HepG2 (cell line): ENCODE measurements at places on chromosomes 13 and 19.

DNA sequence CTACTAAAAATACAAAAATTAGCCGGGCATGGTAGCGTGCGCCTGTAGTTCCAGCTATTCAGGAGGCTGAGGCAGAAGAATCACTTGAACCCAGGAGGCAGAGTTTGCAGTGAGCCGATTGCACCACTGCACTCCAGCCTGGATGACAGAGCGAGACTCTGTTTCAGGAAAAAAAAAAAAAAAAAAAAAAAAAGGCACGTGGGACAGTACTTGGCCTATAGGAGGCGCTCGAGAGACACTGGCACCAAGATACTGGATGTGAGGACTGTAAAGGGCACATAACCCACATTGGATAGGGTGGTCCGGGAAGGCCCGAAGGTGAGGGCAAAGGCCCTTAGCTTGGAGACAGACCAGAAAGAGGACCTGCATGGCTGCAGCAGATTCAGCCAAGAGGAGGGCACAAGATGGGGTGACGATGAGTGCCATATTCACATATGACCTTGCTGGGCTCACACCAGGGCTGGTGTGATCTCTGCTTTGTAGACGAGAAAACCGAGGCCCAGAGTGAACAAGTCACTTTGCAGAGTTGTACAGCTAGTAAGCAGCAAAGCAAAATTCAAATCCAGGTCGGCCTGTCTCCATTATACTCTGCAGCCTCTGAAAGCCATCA, 89.4 kb downstream of the DPF1 start:
- no peak overlapping the region for H3K4me3 ChIP-seq
- no peaks in the 10 kb centered on the region for H3K36me3 ChIP-seq
- H3K4me1 ChIP-seq, result no peaks in the 10 kb centered on the region
- H3K27ac ChIP-seq, result no peak overlapping the region
- no peaks in the 10 kb centered on the region for H3K27me3 ChIP-seq

DNA sequence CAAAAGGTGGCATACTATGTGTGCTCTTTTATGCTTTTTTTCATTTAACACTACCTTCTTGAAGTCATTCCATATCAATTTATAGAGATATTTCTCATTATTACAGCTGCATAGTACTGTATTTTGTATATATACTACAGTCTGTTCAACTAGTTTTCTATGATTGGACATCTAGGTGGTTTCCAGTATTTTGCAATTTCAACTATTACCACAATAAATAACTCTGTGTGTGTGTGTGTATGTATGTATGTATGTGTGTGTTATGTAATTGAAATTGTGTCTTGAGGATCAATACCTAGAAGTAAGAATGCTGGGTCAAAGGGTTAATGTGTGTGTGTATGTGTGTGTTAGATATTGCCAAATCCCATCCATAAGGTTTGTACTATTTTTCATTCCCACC, 7.0 kb downstream of the LPAR6 start:
- no peak overlapping the region for H3K27ac ChIP-seq
- no peak overlapping the region for H3K4me3 ChIP-seq
- H3K27me3 ChIP-seq, result no peaks in the 10 kb centered on the region
- DNase-seq, result no peak
- 0 out of 3 replicates have a peak, but pooled peaks cover 3% of the 10 kb centered on the region for H3K36me3 ChIP-seq
- peaks cover 30% of the 10 kb centered on the region for H3K4me1 ChIP-seq

GRCh38 chr13:112885782-112886268, 83.2 kb upstream of the MCF2L start:
- DNase-seq, result peak; percentile 71
- peaks cover 22% of the 10 kb centered on the region; the same call in 2 of the 3 replicates for H3K27me3 ChIP-seq
- peaks cover 43% of the 10 kb centered on the region for H3K4me1 ChIP-seq
- peak overlapping the region; percentile 42 for H3K4me3 ChIP-seq
- H3K36me3 ChIP-seq, result peaks cover 10% of the 10 kb centered on the region

- H3K27me3 ChIP-seq, result no peaks in the 10 kb centered on the region
- no peaks in the 10 kb centered on the region for H3K36me3 ChIP-seq
- no peaks in the 10 kb centered on the region for H3K4me1 ChIP-seq
- H3K4me3 ChIP-seq, result no peak overlapping the region
- no peak overlapping the region for H3K27ac ChIP-seq
These were observed 1582.1 kb upstream of the SLC10A2 start for GRCh38 chr13:104648291-104648690.

- H3K4me1 ChIP-seq, result peaks cover 48% of the 10 kb centered on the region
- no peaks in the 10 kb centered on the region for H3K36me3 ChIP-seq
- no peak overlapping the region for H3K27ac ChIP-seq
- no peak for DNase-seq
- 0 out of 2 replicates have a peak, but pooled peaks cover 1% of the 10 kb centered on the region for H3K27me3 ChIP-seq
These were observed 83.1 kb downstream of the ALOX5AP start for GRCh38 chr13:30818323-30818960.

GRCh38 chr19:317710-318508, 26.7 kb downstream of the MIER2 start:
- no peaks in the 10 kb centered on the region for H3K27me3 ChIP-seq
- H3K4me3 ChIP-seq, result no peak overlapping the region
- DNase-seq, result no peak
- no peaks in the 10 kb centered on the region for H3K4me1 ChIP-seq
- peaks cover 36% of the 10 kb centered on the region; the same call in 2 of the 3 replicates for H3K36me3 ChIP-seq

GRCh38 chr13:112679381-112679780, 10.5 kb upstream of the ATP11A start:
- H3K27ac ChIP-seq, result no peak overlapping the region
- no peaks in the 10 kb centered on the region for H3K36me3 ChIP-seq
- peaks cover 52% of the 10 kb centered on the region for H3K27me3 ChIP-seq
- DNase-seq, result no peak
- H3K4me1 ChIP-seq, result no peaks in the 10 kb centered on the region
- no peak overlapping the region for H3K4me3 ChIP-seq

GRCh38 chr13:106507560-106508274, 27.7 kb downstream of the EFNB2 start:
- H3K4me3 ChIP-seq, result no peak overlapping the region
- no peak overlapping the region for H3K27ac ChIP-seq
- no peaks in the 10 kb centered on the region for H3K27me3 ChIP-seq
- H3K4me1 ChIP-seq, result no peaks in the 10 kb centered on the region
- DNase-seq, result peak; percentile 1

GRCh38 chr19:47152205-47152604, 21.6 kb downstream of the SAE1 start:
- no peaks in the 10 kb centered on the region for H3K27me3 ChIP-seq
- H3K36me3 ChIP-seq, result peaks cover 76% of the 10 kb centered on the region
- DNase-seq, result no peak
- no peak overlapping the region for H3K27ac ChIP-seq

- no peak for DNase-seq
- H3K36me3 ChIP-seq, result no peaks in the 10 kb centered on the region
- peak overlapping the region; percentile 59 for H3K4me3 ChIP-seq
- no peak overlapping the region for H3K27ac ChIP-seq
These were observed 30.8 kb upstream of the RFC3 start for GRCh38 chr13:33787051-33787591.

DNA sequence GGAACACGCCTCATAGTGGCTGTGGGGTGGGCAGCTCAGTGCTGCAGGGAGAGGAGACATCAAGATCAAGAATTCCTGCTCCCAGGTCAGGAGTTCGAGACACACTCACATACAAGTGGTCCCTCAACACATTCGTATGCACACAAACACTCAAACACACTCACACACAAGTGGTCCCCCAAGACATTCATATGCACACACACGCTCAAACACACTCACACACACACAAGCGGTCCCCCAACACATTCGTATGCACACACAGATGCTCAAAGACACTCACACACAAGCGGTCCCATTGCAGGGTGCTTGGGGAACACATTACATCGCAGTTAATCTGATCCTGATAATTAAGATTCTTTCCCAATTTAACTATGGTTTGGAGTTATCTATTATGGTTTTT, 28.2 kb downstream of the FCGBP start:
- no peaks in the 10 kb centered on the region for H3K36me3 ChIP-seq
- H3K27me3 ChIP-seq, result no peaks in the 10 kb centered on the region
- no peak overlapping the region for H3K27ac ChIP-seq
- no peak overlapping the region for H3K4me3 ChIP-seq

DNA sequence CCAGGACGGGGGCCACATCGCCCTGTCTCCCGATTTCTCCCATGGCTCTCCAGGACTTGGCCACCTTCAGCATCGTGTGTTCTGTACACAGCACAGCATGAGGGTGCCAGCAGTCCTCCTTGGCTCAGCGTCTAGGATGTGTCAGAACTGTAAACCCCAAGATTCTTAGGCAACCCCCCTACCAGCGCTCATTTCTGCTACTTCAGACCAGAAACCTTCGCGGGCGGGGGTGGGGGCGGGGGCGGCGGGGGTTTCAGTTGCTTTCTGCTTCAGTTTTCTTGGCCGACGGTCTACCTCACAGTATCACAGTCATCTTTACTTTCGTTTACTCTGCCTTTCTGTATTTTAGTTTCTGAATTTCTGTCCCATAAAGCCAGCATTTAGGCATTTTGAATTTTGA, 82.4 kb downstream of the GGACT start:
- H3K4me3 ChIP-seq, result no peak overlapping the region
- no peaks in the 10 kb centered on the region for H3K27me3 ChIP-seq
- no peak for DNase-seq

GRCh38 chr13:112686364-112686763, 3.5 kb upstream of the ATP11A start:
- no peaks in the 10 kb centered on the region for H3K36me3 ChIP-seq
- H3K4me1 ChIP-seq, result peaks cover 27% of the 10 kb centered on the region
- peaks cover 3% of the 10 kb centered on the region; the same call in 1 of the 3 replicates for H3K27me3 ChIP-seq
- DNase-seq, result no peak

DNA sequence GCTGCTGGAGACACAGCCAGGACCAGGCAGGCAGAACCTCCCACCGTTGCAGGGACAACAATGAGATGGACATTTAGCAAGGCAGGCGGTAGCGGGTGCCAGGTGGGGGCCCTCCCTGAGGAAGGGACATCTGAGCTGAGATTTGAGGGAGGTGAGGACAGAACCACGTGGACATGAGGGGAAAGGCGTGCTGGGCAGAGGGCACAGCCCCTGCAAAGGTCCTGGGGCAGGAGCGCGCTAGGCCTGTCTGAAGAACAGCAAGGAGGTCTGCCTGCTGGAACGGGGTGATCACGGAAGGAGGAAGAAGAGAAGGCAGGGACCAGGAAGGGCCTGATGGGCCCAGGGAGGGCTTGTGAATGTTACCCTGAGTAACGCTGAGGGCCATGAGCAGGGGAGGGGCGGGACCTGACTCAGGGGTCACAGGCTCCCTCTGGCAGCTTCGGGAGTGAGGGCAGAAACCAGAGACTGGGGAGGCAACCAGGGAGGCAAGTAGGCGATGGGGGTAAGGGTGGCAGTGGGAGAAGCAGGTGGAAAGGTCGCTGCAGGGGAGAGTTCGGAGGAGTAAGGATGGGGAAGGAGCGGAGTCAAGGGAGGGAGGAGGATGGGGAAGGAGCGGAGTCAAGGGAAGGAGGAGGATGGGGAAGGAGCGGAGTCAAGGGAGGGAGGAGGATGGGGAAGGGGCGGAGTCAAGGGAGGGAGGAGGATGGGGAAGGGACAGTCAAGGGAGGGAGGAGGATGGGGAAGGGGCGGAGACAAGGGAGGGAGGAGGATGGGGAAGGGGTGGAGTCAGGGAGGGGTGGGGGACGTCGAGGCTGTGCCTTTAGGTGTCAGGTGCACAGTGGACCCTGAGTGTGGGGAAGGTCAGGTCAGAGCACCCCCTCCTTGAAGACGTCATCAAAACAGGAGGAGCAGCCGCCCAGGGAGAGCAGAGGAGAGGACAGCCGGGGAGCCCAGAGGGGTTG, 15.7 kb upstream of the B3GNT3 start:
- peaks cover 8% of the 10 kb centered on the region; the same call in 1 of the 2 replicates for H3K4me1 ChIP-seq
- H3K4me3 ChIP-seq, result no peak overlapping the region; the same call in 1 of the 2 replicates
- no peaks in the 10 kb centered on the region for H3K27me3 ChIP-seq
- DNase-seq, result no peak

- H3K4me1 ChIP-seq, result no peaks in the 10 kb centered on the region
- H3K27me3 ChIP-seq, result no peaks in the 10 kb centered on the region
- no peaks in the 10 kb centered on the region for H3K36me3 ChIP-seq
- H3K27ac ChIP-seq, result no peak overlapping the region
- DNase-seq, result no peak
These were observed 147.1 kb downstream of the NUFIP1 start for GRCh38 chr13:44842158-44842557.

DNA sequence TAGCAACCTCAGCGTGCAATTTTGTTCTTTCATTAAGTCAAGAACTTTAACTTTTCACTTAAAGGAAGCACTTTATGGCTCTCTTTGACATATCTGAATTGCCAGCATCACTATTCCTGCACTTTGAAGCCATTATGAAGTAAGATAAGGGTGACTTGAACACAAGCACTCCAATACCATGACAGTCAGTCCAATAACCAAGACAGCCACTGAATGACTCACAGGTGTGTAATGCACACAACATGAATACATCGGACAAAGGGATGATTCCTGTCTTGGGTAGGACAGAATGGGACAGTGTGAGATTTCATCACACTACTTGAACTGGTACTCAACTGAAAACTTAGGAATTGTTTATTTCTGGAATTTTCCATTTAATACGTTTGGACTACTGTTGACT, 233.7 kb upstream of the IPO5 start:
- H3K36me3 ChIP-seq, result no peaks in the 10 kb centered on the region
- no peak overlapping the region for H3K27ac ChIP-seq
- no peak for DNase-seq
- H3K27me3 ChIP-seq, result no peaks in the 10 kb centered on the region

DNA sequence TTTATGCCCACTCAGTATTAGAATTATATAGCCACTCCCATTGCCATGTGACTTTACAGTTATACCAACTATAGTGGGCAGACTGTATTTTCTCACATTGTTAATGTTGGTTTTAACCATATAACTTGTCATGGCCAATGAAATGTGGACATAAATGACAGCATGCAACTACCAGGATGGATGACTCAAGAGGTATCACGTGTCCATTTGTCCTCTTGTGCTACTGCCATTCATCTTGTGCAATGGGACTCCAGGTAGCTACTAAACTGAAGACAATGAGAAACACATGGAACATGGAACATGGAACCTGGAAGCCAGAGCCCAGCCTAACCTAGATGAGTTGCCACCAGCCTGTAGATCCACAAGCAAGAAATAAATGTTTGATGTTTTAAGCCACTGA, 242.7 kb upstream of the IPO5 start:
- no peak for DNase-seq
- no peaks in the 10 kb centered on the region for H3K4me1 ChIP-seq
- H3K36me3 ChIP-seq, result no peaks in the 10 kb centered on the region
- H3K4me3 ChIP-seq, result no peak overlapping the region

GRCh38 chr19:17576758-17577456, 21.5 kb downstream of the COLGALT1 start:
- H3K4me3 ChIP-seq, result no peak overlapping the region
- no peak for DNase-seq
- no peaks in the 10 kb centered on the region for H3K4me1 ChIP-seq
- H3K27me3 ChIP-seq, result no peaks in the 10 kb centered on the region
- no peak overlapping the region for H3K27ac ChIP-seq

DNA sequence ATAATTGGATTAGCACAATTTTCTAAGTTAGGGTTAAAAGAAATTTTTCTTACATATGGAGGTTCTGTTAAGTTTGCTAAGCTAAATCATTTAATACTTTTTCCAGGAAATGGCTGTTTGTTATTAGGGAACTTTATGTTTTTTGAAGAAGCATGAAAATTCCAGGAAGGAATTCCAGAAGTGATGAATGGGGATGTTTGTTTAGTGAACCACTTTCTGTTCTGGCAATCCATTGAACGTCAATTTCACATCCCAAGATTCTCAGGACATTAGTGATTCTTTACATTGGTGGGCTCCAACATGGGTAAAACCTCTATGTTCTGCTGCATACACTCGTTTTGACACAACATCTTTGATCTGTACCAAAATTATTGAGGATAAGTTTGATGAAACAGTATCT, 534.4 kb downstream of the IRS2 start:
- no peak overlapping the region for H3K4me3 ChIP-seq
- H3K27ac ChIP-seq, result no peak overlapping the region
- H3K36me3 ChIP-seq, result no peaks in the 10 kb centered on the region

GRCh38 chr13:35514801-35515502, 38.5 kb upstream of the MAB21L1 start:
- H3K4me3 ChIP-seq, result no peak overlapping the region
- no peak for DNase-seq
- no peaks in the 10 kb centered on the region for H3K27me3 ChIP-seq
- H3K36me3 ChIP-seq, result no peaks in the 10 kb centered on the region
